Esophagus muscularis mucosa (tissue), 4 donors: ENCODE measurements at places on chromosomes 13 and 19.

GRCh38 chr13:92461402-92461801 lies 765.2 kb upstream of the GPC6 start:
- no peaks in the 10 kb centered on the region for H3K27me3 ChIP-seq
- DNase-seq: no peak
- H3K4me3 ChIP-seq: no peak overlapping the region
- H3K4me1 ChIP-seq: no peaks in the 10 kb centered on the region
- no peak overlapping the region for H3K27ac ChIP-seq
- no peaks in the 10 kb centered on the region for H3K36me3 ChIP-seq

DNA sequence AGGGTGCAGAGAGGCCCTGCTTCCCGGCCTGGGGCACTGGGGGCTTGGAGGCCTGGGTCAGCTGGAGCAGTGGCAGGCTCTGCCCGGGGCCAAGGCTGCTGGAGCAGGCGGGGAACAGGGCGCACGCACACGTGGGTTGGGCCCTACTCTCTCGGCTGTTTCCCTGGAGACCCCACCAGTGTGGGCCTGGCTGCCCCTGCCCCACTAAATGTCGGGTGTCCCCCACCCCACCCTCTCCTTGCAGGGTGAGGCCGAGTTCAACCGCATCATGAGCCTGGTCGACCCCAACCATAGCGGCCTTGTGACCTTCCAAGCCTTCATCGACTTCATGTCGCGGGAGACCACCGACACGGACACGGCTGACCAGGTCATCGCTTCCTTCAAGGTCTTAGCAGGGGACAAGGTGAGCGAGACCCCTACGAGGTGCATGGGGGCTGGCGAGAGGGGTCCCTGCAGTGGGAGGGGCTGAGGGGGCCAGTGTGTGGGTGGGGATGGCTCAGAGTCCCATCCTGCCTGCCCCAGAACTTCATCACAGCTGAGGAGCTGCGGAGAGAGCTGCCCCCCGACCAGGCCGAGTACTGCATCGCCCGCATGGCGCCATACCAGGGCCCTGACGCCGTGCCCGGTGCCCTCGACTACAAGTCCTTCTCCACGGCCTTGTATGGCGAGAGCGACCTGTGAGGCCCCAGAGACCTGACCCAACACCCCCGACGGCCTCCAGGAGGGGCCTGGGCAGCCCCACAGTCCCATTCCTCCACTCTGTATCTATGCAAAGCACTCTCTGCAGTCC lies 15.3 kb downstream of the CAPN12 start:
- no peaks in the 10 kb centered on the region for H3K27me3 ChIP-seq
- no peak for DNase-seq
- peak overlapping the region; percentile 54 for H3K27ac ChIP-seq
- peaks cover 52% of the 10 kb centered on the region for H3K4me1 ChIP-seq
- no peak overlapping the region for H3K4me3 ChIP-seq

GRCh38 chr13:96428911-96429310 lies 339.0 kb downstream of the HS6ST3 start:
- no peak overlapping the region for H3K4me3 ChIP-seq
- H3K4me1 ChIP-seq: no peaks in the 10 kb centered on the region
- no peaks in the 10 kb centered on the region for H3K36me3 ChIP-seq
- no peak overlapping the region for H3K27ac ChIP-seq
- H3K27me3 ChIP-seq: no peaks in the 10 kb centered on the region

DNA sequence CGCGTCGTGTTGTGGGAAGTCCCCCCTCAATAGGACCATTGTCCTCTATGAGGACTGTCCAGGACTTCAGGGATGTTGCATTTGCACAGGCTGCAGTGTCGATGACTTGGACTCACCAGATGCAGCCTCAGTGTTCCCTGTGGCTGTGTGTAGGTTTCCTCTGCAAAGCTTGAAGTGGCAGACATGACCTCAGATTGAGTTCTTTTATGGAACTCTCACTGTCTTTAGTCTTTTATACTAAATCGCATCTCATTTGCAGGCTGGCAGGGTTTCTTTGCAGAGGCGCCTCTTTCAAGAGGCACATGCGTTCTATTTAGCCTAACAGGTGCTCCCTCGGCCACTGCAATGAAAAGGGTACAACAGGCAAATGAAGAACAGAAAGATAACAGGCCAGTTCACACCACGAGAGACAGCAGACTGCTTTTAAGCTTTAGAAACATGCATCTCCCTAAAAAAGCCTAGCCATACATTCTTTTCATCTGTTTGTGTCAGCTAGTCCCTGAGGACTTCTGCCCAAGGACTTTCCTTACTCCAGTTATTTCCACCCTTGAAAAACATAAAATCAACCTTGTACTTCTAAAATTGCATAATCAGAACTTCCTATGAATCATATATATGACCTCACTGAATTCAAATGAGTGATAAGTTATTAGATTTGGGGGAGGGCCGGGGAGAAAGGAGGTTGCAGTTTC lies 118.4 kb downstream of the RAB20 start:
- H3K36me3 ChIP-seq: peaks cover 91% of the 10 kb centered on the region
- peaks cover 43% of the 10 kb centered on the region for H3K4me1 ChIP-seq
- no peak for DNase-seq
- peak overlapping the region; percentile 83 for H3K27ac ChIP-seq
- no peak overlapping the region for H3K4me3 ChIP-seq
